ENCODE measurements at places on chromosomes 6 and 20.

DNA sequence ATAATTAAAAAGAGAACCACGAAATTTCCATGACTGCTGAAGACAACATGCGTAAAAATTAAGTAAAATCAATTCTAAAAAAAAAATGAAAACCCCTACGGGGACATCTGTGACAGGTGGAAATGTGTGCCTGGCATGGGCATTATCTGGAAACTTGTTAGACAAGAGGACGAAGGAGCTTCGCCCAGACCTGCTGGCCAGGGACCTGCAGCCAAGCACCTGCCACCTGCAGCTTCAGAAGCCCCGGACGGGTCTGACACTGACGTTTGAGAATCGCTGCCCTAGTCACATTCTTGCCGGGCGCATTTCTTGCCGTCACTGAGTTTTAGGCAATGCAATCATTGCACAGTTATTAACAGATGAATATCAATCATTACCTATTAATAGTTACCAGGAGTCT is 140.3 kb downstream of the SMOC2 start:
- DNase-seq, result no peak

DNA sequence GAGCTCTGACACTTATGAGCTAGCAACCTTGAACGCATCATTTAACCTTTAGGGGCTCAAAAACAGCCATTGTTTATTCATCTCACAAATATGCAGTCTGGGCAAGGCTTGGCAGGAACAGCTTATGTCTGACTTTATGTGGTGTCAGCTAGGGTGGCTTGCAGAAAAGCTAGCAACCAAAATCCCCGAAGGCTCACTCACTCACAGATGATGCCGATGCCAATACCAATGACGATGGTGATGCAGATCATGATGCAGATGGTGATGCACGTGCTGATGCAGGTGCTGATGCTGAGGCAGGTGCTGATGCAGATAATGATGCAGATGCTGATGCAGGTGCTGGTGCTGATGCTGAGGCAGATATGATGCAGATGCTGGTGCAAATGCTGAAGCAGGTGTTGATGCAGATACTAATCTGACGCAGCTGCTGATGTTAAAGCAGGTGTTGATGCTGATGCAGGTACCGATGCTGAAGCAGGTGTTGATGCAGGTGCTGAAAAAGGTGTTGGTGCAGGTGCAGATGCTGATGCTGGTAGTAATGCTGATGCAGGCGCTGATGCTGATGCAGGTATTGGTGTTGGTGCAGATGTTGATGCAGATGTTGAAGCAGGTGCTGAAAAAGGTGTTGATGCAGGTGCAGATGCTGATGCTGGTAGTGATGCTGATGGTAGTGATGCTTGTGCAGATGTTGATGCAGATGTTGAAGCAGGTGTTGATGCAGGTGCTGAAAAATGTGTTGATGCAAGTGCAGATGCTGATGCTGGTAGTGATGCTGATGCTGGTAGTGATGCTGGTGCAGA is 195.6 kb downstream of the NFATC2 start:
- DNase-seq, result no peak

DNA sequence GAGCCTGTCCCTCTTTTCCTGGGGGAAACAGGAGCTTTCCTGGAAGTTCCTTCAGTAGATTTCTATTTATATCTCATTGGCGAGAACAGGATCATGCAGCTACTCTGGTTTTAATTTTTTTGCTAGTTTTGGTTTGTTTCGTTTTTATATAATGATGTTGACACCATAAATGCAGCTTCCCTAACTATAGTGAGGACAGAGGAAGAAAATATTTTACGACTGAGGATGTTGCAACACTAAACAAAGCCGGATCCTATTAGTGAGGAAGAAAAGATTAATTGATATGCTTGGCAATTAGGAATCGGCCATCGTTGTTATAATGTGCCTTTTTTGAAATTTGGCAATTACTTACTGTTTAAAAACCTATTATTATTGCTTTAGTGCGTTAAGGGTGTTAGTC is 16.6 kb downstream of the KDM1B start:
- no peak for DNase-seq

DNA sequence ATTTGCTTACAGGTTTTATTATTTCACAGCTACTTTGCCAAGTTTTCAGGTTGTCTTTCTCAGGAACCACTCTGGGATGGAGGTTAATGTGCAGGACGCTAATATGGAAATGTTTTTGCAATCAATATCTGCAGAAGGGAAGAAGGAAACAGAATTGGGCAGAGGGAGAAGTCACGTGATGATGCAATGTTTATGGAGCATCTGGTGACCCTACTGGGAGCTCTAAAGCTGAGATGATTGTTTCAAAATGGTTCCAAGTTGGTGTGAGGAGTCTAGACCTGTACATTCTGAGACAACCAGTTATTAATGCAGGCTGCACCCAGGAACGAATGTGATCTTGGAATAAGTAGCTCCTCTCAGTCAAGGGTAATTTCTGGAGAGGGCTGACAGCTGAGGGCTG is 905.4 kb upstream of the FLRT3 start:
- no peak for DNase-seq

DNA sequence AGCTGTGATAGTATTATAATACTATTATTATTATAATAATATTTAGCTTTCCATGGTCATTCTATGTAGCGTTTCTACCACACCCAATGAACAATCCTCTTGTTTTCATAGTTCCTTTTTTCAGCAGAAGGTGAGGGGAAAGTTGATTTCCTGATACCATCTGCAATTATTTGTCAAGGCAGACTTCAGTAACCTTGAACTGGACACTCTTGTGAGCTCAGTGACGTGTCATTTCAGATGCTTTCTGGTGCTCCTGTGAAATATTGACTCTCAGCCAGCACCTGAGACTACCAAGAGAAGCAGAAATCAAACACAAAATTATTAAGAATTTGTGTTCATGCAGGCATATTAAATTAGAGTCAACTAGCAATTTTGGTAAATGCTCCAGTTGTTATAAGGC is 46.0 kb upstream of the PROKR2 start:
- no peak for DNase-seq

GRCh38 chr20:58566981-58567380 is 51.8 kb upstream of the APCDD1L start:
- DNase-seq, result no peak

GRCh38 chr6:162863821-162864220 is 136.0 kb downstream of the PACRG start:
- DNase-seq, result no peak

GRCh38 chr6:2739335-2739734 is 11.4 kb downstream of the MYLK4 start:
- DNase-seq, result no peak

- no peak for DNase-seq
Observed at GRCh38 chr6:155324993-155325392, 10.7 kb upstream of the TFB1M start.

GRCh38 chr20:20251317-20251716 is 116.6 kb upstream of the INSM1 start:
- DNase-seq, result no peak

DNA sequence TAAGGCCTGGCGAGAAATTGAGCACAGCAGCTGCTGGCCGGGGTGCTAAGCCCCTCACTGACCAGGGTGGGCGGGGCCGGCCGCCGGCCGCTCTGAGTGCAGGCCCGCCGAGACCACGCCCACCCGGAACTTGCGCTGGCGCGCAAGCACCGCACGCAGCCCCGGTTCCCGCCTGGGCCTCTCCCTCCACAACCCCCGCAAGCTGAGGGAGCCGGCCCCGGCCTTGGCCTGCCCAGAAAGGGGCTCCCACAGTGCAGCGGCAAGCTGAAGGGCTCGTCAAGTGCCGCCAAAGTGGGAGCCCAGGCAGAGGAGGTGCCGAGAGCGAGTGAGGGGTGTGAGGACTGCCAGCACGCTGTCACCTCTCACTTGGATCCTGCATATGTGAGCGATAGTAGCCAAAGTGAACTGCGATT is 251.2 kb downstream of the GJA1 start:
- DNase-seq, result no peak

- no peak for DNase-seq
Observed at GRCh38 chr6:37369321-37370201, 15.8 kb downstream of the RNF8 start.

DNA sequence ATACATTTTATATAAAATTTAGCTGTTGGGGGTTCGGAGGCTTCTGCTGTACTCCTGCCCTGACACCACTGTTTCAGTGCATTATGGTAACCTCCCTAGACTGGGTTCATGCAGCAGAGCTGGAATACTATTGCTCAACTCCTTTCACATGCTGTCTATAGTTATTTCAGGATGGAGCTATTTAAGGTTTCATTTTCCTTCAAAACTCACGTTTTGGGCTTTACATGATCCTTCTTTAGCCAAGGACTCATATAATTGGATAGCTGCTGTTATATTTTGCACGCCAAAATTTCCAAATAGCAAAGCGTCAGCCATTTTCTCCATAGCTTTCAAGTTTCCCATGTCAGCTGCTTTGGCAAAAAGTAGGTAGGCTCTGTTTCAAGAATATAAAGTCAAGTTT is 76.8 kb downstream of the SEL1L2 start:
- DNase-seq, result no peak

- DNase-seq, result no peak
Observed at GRCh38 chr6:5025911-5026819, 22.3 kb upstream of the RPP40 start.

DNA sequence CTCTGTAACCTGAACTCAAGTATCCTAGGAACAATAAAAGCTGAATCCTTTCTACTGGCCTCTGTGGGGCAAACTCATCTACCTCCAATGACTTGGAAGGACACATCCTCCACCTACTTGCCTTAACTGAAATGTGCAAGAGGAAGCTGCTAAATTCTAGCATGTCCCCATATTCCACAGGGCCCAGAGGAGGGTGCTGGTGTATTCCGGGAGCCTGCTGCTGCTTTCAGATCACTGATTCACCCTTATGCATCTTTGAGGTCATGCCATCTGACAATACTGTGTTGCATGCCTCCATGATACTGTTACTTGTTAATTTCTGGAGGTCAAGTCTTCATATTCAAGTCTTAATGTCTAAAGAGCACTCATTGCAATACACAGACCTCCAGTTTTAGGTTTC is 40.3 kb downstream of the LYRM4 start:
- no peak for DNase-seq

DNA sequence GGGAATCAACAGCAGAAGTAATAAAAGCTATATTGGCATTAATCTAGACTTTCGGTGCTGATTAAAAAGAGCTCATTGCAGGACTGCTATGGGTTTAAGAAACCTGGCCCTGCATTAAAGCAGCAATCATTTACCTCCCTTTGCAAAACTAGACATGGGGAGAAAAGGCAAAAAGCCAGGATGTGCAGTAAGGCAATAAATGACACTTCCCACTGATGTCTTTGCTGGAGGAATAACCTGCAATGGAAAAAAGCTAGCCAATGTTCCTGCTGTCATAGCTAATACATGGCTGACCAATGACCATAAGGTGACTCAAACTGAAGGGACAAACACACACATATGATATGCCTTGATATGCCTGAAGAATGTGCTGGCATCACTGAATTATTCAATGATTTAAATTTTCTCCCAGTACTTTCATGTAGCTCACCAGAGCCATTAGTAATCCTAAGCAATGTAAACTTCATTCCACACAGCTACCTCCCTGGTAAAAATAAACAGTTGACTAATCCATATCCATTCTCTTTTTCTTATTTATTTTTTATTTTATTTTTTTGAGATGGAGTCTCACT is 8.7 kb downstream of the DNAAF9 start:
- DNase-seq, result no peak

- DNase-seq, result no peak
Observed at GRCh38 chr20:19947611-19948264, 69.4 kb upstream of the NAA20 start.

DNA sequence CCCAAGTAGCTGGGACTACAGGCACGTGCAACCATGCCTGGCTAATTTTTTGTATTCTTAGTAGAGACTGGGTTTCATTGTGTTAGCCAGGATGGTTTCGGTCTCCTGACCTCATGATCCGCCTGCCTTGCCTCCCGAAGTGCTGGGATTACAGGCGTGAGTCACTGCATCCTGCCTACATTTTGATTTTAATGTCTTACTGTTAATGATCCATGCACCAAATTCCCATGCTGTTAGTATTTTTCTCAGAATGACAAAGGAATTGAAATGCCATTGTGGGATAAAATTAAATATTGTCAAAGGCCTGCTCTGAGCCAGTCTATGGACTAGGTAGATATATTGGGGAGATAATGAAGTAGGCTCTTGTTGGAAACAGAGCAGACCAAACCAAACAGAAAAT is 28.2 kb downstream of the CBFA2T2 start:
- DNase-seq, result no peak

GRCh38 chr6:42433409-42433808 is 18.3 kb downstream of the TRERF1 start:
- no peak for DNase-seq

- DNase-seq, result no peak
Observed at GRCh38 chr6:128727500-128727899, 155.4 kb upstream of the LAMA2 start.

- DNase-seq, result no peak
Observed at GRCh38 chr20:3686421-3686820, 4.6 kb upstream of the ADAM33 start.

- DNase-seq, result no peak
Observed at GRCh38 chr6:98672681-98673475, 161.5 kb upstream of the POU3F2 start.

- peak; percentile 32 for DNase-seq
Observed at GRCh38 chr6:107819964-107820337, 4.2 kb downstream of the SCML4 start.

- DNase-seq, result no peak
Observed at GRCh38 chr6:11260249-11261038, 28.0 kb upstream of the NEDD9 start.

GRCh38 chr6:15268137-15268908 is 22.5 kb downstream of the JARID2 start:
- DNase-seq, result no peak

DNA sequence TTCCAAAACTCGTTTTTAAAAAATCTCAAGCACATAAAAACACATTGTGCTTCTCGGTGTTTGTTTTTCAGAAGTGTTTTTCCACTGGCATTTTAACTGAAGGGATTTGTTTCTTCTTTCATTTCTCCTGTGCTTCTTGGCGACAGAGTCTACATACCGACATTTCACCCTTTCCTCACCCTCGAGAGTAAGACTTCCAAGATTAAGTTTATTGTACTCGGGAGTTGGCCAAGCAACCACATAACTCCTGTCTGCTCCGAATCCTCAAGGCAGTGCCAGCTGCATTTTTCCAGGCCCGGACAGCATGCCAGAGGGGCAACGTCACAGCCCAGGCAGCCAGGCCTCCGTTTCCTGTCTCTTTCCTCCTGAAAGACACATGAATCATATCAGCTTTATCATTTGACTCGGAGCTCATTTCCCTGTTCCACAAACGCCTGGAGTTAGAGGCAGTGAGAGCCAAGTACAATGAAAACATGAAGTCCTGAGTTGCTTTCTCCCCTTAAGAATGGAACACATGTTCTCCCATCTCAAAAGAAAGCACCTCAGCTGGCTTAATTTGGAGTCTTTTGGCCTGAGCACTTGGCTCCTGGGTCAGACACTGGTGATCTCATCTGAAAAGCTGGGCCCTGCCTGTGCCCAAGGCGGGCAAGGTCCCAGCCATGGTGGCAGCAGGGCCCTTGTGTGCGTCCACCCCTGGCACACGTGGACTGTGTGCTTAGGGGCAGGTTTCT is 23.2 kb upstream of the FAM50B start:
- no peak for DNase-seq

- DNase-seq, result no peak
Observed at GRCh38 chr20:24730750-24731149, 218.3 kb upstream of the CST7 start.

All from effector CD4-positive, alpha-beta T cell (primary cell).